ENCODE measurements at places on chromosomes 13 and 19.

DNA sequence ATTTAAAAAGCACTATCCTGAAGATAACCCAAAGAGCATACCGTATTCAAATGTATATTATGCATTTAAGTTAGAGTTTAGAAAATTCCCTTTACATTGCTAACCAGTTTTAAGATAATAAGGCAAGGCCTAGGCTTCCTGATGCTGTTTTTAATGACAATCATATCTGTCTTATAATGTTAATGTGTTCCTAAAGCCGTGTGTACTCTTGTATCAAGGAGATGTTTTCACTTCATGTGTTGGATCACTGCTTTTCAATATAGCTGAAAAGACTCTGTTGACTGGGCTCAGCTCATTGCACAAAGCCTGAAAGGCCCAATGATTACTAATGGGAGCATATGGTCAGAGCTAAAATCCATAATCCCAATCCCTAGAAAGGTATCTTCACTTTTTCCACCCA is 81.6 kb downstream of the DACH1 start:
- no peak for DNase-seq

- DNase-seq: no peak
Measured at GRCh38 chr19:2685204-2685704, 17.2 kb downstream of the GNG7 start.

DNA sequence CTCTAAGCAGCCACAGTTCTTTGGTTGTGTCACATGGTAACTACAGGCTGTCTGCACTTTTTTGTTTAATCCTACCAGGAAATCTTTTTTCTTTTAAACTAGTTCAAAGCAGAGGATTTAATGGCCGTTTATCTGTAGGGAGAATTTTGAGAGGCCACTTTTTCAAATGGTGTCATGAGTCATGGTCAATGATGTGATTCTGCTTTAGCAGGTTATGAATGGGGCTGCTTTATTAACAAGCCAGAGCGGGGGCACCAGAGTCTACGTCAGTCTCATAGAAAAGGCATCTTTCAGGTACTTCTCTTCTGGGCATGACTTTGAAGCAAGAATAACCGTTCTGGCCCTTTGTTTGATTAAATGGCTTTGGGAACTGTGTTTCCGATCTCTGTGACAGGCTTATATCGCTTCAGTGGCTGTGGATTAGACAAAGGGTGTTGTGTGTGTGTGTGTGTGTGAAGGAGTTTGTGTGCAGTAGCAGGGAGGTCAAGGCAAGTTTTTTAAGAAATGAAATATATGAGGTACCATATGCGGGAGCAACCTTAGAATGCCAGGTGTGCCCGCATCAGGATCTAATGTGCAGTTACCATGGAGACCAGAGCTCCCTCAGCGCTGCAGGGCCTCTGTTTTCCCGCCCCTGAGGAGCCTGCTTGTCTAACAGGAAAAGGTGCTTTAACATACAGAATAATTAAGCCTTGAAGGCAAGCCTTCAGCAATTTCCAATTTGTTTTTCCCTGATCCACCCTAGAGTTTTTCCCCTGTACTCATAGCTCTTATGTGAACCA is 120.5 kb downstream of the KATNAL1 start:
- DNase-seq: no peak

DNA sequence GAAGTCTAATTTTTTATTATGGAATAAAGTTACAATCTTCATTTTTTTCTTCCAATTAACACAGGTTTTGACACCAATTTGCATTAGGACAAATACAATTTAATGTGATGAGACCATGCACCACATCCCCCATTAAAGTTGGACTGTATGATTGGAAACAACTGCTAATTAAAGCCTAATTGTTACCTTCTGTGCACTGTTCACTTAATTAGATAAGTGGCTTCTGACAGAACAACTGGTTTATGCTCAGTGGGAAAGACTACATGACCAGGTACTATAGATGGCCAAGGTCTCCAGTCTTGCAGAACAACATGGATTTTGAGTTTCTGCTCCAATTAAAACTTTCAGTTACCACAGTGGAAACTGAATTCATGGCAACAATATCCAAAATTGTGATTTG is 198.1 kb downstream of the FGF14 start:
- no peak for DNase-seq

- peak; percentile 50 for DNase-seq
Measured at GRCh38 chr19:46714444-46715106, 2.3 kb downstream of the PRKD2 start.

DNA sequence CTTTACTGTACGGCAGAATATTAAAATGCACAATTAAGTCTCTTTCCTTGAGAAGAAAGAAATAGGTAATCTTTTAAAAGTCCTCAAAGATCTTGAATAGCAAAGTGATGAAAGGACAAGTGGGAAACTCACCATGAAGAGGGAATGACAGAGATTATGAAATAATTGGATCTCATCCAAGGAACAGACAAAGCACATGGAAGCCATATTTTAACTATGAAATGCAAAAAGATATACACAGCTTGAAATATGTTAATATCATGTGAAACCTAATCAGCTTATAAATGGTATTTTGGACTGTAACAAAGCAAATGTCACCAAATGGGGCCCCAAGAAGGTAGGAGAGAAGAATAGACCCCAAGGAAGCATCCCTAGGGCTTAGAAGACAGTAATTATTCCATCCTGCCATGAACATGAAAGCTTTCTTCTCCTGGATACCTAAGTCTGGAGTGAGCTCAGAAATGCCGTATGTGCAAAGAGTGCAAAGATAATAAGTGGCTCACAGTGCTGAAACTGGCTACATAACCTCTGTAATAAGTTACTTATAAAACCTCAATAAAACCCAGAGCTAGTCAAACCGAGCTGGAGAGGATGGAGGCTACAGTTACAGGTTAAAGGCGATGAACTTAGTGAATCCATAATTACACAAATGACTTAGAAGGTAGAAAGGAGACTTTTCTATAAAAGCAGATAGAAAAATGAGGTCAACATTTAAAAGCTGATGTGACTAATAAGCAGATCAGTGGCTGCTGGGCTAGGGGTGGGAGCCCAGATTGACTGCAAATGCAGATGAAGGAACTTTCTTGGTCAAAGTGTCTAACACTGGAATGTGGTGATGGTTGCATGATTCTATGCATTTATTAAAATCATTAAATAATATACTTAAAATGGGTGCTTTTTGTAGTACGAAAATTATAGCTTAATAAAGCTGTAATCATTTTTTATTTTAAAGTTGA is 34.4 kb downstream of the DCLK1 start:
- DNase-seq: no peak

DNA sequence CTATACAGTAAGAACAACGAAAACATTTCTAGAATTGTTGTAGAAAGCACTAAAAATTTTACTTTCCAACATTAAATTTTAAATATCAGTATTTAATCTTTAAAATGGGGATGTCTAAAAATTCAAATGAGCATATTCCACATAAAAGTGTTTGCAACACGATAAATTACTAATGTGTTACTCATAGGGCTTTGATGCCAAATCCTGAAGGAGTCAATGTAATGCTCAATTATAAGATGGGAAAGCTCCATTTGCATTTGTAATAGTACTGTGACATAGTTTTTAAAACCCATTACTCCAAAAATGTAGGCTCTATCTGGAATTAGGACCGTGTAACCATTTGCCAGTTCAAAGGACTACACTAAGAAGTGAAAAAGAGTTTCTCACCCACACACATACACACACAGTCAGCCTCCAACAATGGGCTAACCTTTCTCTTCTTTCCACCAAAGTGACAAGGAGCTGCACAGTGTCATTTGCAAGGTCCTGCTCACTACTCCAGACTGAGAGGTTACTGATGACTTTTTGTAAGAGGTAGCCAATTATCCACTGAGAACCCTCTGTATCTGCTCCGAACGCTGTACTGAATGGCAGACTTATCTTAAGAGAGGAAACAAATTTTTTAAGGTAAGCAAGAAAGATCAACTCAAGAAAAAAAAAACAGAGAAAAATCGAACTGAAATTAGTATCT is 26.1 kb upstream of the EEF1AKMT1 start:
- DNase-seq: no peak

GRCh38 chr13:101085551-101085950 is 330.8 kb downstream of the NALCN start:
- no peak for DNase-seq

DNA sequence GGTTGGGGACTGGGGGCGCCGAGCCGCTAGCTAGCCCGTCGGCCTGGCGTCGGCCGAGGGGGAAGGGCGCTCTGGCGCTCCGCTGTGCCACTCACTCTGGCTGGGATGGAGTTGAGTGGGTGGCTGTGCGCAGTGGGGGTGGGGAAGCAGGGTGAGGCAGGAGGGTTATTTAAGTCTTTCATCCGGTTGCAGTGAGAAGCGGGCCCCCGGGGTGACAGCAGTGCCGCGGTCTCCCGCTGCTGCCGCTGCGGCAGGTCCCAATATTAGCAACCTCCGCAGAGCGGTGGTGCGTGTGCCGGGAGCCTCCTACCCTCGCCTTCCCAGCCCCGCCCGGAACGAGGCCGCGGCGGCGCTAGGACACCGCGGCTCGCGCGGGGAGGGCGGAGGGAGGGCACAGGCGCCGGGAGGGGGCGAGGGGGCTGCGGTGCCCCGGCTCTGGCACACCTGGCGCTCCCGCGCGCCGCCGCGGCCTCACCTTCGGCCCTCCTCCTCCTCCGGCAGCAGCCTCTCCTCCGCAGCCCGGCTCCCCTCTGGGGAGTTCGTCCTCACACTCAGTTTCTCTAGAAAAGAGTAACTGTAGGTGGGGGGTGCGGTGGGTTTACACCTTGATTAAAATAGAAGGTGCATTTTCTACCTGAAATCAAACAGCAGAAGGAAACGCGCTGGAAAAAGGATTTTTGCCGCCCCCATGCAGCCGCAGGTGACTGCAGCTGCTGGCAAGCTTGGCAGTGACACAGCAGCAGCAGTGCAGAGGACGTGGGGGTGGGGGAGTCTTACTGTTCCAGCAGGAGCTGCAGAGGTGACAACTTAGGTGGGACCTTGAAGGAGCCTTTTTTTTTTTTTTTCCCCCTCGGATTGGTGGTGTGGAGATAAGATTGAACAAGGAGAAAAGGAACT is 4.5 kb downstream of the FGF9 start:
- DNase-seq: peak; percentile 35

GRCh38 chr19:16325161-16325527 is 518 bp downstream of the KLF2 start:
- DNase-seq: peak; percentile 48

GRCh38 chr19:34314437-34315313 is 50.3 kb upstream of the GPI start:
- no peak for DNase-seq

GRCh38 chr19:2779121-2779740 is 3.8 kb downstream of the SGTA start:
- DNase-seq: no peak

DNA sequence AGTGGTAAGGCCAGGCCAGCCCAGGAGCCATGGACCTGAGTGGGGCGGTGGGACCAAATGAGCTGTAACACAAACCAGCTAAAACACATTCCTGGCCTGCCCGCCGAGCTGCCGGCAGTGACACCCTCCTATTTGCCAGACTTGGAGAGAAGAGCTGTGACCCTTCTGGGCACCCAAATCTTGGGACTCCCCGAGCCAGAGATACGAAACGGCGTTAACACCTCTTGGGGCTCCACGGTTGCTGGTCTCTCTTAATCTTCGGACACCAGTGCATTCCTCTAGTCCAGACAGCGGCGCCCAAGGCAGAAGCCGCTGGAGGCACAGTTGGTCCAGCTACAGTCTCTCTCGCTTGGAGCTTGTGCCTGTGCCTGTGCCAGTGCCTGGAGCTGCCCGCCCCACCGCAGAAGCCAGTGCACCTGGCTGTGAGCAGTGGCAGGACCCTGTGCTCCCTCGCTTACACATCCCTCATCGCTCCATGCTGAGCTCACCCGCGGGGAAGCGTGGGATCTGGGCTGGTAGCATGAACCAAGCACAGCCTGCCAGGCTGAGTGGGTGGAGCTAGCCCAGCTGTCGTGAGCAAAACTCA is 147.2 kb upstream of the KLHL1 start:
- no peak for DNase-seq

DNA sequence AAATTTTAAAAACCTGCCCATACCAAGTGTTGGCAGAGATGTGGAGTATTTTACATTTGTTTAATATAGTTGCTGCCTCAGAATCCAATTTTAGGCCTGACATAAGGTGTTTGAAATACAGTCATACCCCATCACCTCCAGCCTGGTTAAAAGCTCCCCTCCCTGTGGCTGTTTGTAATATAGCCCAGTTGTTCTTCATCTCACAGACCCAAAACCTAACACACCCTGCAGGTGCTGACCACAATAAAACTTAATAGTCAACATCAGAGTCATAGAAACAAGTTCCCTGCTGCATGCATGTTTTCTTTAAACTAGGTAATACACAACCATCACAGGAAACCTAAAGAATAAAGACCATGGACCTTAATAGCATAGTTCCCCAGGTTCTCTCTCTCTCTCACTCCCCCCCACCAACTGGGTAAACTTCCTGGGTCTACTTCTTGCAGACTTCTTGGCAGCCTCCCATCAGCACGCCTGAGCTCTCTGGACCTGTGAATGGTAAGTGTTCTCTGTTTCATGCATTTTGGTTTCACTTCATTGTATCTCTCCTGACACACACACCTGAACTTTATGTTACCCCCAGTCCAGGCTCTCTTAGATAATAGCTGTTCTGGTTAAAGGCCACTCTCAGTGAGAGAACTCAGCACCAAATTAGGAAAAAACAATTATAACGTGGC is 1369.9 kb downstream of the EFNB2 start:
- no peak for DNase-seq

DNA sequence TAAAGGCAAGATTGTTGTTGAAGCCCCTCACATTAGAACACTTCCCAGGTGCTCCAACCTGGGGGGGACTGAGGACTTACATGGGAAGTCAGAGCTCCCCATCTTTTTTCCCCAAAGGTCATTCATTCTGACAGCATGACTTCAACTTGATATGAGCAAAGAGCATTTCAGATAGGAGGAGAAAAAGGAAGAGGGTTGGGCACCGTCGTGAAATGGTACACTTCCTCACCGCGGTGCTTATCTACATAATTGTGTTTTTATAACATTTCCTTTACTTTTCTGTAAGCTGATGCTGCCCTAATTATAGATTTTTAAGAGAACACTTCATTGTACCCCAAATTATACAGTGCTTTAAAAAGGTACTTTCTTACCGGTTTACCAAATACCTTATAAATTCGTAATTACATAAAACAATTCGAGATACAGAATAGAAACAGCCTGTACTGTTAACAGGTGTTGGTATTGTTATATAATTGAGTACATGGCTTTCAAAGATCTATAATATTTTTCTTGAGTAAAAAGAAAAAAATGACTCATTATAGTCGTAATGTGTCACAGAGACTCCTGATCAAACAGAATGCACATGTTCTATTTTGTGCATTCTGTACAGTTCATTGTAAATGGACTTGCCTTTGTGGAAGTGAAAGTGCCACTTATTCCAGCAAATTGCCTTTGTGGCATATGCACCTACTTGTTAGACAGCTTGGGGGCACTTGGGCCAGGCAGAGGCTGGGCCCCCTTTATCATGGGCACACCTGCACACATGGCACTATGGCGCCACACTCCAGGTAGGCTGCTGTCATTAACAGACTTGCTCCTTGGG is 81.8 kb downstream of the GGACT start:
- DNase-seq: no peak

GRCh38 chr13:50636007-50636704 is 207.3 kb downstream of the DLEU7 start:
- DNase-seq: no peak

GRCh38 chr19:42017040-42017439 is 23.0 kb upstream of the ATP1A3 start:
- DNase-seq: no peak

All from stimulated activated CD8-positive, alpha-beta memory T cell treated with anti-CD3 and anti-CD28 coated beads, Interleukin-12 subunit alpha, Interleukin-12 subunit beta, amount 100 ng/mL, for 4 hours (primary cell).